ENCODE measurements at places on chromosomes 5 and 9.

DNA sequence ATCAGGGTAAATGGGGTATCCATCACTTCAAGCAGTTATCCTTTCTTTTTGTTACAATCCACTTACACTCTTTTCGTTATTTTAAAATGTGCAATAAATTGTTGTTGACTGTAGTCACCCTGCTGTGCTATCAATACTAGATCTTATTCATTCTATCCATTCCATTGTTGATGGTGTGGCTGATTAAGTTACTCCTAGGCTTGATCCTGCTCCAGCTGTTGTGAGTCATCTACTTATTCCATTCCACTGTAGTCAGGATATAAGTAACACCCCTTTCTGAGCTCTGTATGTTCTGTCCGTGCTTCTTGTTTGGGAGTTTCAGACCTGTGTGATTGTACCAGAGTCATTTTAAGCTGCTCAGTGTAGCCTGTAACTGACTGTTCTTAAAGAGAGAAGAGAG is 122.5 kb upstream of the RUSC2 start:
- no peak for DNase-seq

DNA sequence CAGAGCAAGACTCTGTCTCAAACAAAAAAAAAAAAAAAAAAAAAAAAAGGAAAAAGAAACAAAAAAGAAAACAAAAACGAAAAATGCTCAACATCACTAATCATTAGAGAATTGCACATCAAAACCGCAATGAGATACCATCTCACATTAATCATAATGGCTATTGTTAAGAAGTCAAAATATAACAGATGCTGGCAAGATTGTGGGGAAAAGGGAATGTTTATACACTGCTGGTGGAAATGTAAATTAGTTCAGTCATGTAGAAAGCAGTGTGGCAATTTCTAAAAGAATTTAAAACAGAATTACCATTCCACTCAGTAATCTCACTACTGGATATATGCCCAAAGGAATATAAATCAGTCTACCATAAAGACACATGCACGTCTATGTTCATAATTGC is 50.4 kb upstream of the PRR16 start:
- no peak for DNase-seq

DNA sequence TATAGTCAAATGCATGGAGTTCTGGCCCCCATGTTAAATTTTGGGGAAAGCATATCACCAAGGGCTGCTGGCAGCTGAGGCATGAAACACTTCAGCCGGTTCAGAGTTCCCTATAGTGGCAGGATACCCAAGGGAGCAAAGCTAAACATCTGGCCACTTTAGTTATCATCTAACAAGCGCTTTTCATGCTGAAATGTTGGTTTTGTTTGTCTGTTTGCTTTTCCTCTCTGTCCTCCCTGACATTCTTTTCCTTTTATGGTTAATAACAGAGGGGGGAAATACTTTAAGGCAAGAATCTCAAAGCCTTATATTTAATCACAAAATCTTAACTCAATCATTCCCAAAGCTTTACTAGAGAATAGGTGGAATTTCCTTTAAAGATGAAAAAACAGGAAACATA is 11.9 kb downstream of the APBA1 start:
- DNase-seq: no peak

GRCh38 chr5:1026700-1027621 is 18.4 kb downstream of the NKD2 start:
- DNase-seq: no peak

DNA sequence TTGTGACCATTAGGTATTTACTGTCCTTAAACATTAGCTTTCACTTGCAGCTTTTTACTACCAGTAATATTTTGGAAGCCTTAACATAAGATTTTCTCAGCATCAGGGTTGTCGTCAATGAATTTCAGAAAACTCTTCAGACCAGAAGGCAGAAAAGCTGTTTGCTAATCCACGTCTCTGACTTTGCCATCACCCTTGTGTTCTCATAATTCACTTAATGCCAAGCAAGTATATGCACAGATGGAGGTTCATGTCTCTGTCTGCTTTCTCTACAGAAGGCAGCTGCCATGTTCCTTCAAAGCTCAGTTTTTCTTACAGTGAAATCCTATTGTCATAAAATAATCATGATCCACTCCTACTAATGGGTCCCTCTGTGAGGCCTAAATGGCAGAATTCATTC is 37.7 kb upstream of the LRRC19 start:
- DNase-seq: peak; percentile 22

DNA sequence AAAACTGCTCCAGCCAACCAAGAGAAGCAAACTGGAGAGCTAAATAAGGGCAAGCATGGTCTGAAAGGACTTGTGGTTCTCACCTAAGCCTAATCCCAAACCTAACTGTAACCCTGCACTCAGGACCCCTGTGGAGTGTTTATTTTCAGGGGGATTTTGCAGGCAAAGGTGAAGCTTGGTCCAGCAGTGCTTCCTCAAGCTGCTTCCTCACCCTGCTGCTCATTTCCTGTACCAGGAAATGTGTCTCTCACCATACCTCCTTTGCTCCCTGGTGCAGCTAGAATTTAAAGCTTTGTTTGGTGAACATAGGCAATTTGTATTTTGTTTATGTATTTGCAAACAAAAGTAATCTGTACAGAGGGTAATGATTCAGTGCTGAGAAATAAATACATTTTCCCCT is 50.2 kb downstream of the CARTPT start:
- no peak for DNase-seq

- DNase-seq: no peak
These were observed 26.8 kb downstream of the PAEP start for GRCh38 chr9:135588371-135588770.

DNA sequence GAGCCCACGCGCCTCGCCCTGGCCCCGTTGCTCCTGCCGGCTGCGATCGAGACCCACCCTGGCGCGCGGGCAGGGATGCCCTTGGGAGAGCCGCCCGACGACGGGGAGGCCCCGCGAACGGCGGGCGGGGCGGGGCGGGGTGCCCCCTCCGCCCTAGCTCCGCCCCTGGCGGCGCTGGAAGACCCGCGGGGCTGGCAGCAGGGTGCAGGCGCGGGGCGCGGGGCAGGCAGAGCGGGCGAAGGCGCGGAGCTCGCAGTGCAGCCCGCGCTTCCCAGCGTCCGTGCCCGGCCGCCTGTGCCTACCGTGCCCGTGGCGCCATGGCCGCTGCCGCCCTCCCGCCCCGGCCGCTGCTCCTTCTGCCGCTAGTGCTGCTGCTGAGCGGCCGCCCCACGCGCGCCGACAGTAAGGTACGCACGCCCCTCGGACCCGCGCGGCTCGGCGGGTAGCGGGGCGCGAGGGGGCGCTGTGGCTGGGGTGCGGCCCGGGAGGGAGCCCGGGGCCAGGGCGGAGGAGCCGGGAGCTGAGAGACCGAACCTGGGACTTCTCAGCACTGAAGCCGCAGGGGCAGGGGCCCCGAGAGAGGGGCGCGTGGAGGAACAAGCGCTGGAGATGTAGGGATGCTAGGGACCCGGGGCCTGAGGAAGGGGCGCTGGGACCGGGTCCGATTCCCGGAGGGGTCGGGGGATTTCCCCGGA is at the start of gene OLFML2A:
OLFML2A (plus strand) TSS at position 180 of the 695 bp plus-strand sequence; CDS start at position 318, 138 bp downstream.
- DNase-seq: peak; percentile 78

GRCh38 chr5:77709993-77710685 is 66.0 kb downstream of the TBCA start:
- DNase-seq: no peak

- no peak for DNase-seq
These were observed 14.0 kb upstream of the PSMD5 start for GRCh38 chr9:120856700-120857099.

GRCh38 chr5:114648940-114649339 is 287.1 kb downstream of the KCNN2 start:
- DNase-seq: no peak

- peak; percentile 87 for DNase-seq
These were observed 1.4 kb downstream of the ATOSB start for GRCh38 chr9:35114113-35114839.

- no peak for DNase-seq
These were observed 241.6 kb downstream of the PJA2 start for GRCh38 chr5:109168151-109168550.

GRCh38 chr5:107805824-107806223 is 135.1 kb upstream of the EFNA5 start:
- peak; percentile 74 for DNase-seq

DNA sequence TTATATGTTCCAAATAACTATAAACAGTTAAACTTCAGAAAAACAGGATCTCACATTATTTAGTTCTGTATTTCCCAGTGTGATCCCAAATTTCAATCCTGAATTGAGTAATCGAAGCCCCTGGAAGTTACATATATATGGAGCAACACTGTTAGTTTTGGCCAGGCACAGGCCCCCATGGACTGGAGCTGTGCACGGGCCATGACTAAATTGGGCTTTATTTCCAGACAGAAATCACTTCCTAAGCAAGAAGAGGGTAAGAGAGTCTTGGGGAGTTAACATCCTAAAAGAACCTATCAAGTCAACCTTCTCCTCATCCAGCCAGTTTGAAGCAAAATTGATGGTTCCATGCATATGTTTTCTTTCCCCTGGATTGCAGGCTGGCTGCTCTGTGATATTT is 393.0 kb downstream of the TMEM167A start:
- no peak for DNase-seq

DNA sequence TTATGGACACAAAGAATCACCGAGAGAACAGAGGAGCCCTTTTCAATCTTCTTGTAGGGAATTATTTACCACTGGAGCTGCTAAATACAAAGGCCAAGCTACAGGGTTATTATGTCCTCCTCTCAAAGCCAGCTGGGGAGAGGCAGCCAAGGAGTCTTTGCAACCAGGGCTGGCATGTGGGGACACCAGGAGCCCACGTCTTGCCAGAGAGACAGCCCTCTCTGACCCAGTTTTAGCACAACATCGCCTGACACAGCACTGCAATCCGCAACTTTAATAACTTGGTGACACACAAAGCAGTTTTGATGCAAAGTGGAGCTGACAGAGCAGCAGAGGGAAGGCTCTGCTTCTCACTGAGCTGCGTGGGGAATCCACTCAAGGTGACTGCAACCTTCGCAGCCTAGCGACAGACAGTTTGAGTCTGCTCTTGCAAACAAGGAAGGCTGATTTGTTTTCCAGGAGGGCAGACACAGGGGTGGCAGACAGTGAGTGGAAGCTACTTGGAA is 33.6 kb downstream of the TLR4 start:
- peak; percentile 41 for DNase-seq

GRCh38 chr9:126650404-126651341 is 36.9 kb downstream of the LMX1B start:
- DNase-seq: no peak

GRCh38 chr9:15738011-15738410 is 185.2 kb downstream of the CCDC171 start:
- no peak for DNase-seq

DNA sequence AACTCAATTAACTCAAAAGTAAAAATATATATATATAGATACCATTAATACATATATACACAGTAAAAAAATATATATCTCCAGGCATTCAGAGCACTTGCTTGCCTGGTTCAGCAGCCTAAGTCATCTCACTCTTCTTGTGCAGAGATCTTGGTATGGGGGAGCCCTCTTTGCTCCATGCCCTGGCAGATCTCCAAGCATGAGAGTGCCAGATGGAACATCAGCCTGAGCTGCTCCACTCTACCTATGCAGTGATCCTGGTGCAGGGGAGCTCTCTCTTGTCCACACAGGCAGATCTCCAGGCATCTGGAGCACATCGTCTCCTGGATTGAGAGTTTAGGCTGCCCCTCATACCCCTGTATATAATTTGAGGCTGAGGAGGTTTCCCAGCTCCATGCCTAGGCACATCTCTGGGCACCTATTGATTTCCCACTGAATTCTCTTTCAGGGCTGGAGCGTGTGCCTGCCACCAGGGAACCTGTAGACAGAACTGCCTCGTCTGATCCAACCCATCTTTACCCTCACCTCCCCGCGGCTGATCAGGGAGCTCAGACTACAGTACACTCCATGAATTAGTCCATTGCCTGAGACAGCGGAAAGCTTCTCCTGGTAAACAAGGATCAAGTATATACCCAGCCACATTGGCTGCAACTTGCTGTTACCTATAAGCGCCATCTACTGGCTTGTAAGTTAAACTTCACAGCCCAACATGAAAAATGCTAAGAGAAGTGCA is 342.4 kb upstream of the GRIA1 start:
- peak; percentile 66 for DNase-seq

- DNase-seq: no peak
These were observed 125.4 kb downstream of the CDC42SE2 start for GRCh38 chr5:131389096-131389868.

DNA sequence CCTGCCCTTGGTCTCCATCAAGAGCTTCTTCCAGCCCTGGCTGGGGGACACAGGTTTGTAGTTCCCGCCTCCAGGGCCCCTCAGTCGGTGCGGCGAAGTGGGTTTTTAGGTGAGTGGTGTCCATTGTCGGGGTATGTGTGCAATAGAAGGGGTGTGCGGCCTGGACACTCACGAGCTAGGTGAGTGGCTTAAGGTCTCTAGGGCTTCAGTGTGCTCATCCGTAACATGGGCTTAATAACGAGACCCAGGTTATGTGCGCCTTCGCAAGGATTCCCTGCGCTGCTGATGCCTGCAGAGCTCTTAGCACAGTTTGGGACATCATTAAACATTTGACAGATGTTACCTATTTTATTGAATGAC is 656 bp downstream of the CEP78 start:
- peak; percentile 36 for DNase-seq

DNA sequence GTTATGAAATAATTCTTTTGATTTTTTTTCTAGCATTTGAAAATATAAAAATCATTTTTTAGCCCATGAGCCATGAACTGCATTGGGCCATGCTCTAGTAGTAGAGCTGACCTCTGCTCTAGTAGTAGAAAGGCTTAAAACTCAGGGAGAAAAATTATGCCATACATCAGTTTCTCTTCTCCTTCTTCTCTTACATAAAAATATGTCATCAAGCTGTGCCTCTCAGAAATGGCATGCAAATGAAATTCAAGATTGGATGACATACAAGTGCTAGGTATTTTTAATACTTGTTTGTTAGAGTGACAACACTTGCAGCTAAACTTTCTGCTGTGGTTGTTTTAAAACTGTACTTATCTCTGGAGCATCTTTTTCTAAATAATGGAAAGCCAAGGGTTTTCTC is 42.1 kb upstream of the TMOD1 start:
- DNase-seq: no peak

DNA sequence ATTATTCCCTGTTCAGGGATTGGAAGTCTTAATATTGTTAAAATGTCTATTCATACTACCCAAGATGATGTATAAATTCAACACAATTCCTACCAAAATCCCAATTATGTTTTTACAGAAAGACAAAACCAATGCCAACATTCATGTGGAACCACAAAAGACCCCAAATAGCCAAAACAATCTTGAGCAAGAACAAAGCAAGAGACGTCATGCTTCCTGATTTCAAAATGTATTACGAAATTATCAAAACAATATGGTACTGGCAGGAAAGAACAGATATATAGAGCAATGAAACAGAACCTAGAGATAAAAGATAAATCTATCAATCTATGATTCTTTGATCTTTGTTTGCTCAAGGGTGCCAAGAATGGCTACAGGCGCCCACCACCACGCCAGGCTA is 237.9 kb downstream of the TAF11L14 start:
- DNase-seq: no peak

GRCh38 chr5:105970919-105971318 is 1699.8 kb downstream of the EFNA5 start:
- no peak for DNase-seq
